Activated T-cell treated with anti-CD3 and anti-CD28 coated beads for 4 hours (primary cell): ENCODE measurements at places on chromosomes 4 and X.

DNA sequence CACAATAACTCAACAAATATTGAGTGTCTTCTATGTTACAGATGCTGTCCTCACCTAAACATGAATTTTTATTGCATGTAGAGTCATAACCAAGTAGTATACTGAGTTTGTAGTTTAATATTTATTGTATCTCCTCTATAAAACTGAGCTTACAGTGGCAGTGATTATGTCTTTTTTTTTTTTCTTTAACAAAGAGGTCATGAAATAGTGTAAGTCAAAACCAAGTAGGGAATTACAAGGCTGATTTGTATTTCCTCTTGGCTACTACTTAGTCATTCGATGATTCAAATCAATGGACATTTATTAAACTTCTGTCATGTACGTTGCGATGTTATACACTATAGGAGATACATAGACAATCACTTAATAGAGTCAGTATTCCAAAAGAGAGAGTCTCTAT is 48.4 kb downstream of the IL15 start:
- DNase-seq, result no peak

DNA sequence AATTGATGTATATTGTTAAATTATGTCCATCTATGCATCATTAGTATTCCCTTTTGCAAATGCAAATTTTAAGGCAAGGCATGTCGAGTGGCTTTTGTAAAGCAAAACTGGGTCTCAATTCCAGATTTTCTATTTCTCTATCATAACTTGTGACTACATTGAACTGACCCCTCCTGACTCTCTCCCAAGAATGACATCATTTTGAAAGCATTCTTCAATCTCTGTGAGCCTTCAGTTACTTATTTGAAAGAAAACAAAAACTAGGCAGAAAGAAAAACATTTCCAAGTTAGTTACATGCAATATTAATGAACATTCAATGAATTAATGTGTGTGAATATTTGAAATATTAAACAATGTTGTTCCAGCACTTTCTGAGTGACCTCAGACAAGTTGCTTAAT is 314.3 kb upstream of the CLNK start:
- DNase-seq, result no peak

- DNase-seq, result no peak
Observed at GRCh38 chr4:1360423-1361283, 13.6 kb downstream of the UVSSA start.

DNA sequence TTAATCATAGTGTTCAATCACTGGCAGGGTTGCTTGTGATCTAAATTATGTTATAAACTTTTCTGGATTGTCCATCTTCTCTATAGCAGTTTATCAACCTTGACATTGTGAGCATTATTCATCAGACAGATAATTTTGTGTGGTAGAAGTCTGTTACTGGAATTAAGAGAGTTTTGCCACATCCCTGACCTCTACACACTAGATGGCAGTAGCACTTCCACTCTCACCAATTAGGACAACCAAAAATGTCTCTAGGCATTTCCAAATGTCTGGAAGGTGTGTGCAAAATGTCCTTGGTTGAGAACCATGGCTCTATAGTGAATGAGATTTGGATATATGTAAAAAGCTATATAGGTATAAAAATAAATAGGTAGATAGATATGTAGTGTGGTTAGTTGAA is 324.1 kb upstream of the FAM47C start:
- DNase-seq, result no peak

DNA sequence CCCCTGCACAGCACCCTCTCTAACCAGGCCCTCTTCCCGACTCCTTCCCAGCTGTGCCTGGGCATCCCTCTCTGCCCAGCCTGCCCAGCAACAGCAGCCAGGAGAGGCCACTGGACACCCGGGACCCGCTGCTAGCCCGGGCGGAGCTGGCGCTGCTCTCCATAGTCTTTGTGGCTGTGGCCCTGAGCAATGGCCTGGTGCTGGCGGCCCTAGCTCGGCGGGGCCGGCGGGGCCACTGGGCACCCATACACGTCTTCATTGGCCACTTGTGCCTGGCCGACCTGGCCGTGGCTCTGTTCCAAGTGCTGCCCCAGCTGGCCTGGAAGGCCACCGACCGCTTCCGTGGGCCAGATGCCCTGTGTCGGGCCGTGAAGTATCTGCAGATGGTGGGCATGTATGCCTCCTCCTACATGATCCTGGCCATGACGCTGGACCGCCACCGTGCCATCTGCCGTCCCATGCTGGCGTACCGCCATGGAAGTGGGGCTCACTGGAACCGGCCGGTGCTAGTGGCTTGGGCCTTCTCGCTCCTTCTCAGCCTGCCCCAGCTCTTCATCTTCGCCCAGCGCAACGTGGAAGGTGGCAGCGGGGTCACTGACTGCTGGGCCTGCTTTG is 1.1 kb downstream of the AVPR2 start:
- no peak for DNase-seq

GRCh38 chrX:77572322-77572721 is 125.1 kb downstream of the FGF16 start:
- DNase-seq, result no peak

DNA sequence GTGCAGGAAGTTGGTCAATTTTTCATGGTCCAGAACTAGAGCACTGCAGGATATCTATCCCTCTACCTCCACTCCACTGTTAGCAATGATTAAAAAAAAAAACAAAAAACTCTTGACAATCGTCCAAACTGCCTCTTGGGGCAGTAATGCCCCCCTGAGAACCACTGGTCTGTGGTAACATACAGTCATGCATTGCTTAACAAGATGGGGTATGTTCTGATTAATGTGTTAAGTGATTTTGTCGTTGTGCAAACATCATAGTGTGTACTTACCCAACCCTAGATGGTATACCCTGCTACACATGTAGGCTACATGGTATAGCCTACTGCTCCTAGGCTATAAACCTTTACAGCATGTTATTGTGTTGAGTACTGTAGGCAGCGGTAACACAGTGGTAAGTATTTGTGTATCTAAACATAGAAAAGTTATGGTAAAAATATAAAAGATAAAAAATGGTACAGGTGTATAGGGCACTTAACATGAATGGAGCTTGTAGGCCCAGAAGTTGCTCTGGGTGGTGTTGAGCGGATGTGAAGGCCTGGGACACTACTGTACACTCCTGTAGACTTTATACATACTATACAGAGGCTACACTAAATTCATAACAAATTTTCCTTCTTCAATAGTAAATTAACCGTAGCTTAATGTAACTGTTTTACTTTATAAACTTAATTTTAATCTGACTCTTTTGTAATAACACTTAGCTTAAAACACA is 34.1 kb downstream of the ART3 start:
- DNase-seq, result no peak

DNA sequence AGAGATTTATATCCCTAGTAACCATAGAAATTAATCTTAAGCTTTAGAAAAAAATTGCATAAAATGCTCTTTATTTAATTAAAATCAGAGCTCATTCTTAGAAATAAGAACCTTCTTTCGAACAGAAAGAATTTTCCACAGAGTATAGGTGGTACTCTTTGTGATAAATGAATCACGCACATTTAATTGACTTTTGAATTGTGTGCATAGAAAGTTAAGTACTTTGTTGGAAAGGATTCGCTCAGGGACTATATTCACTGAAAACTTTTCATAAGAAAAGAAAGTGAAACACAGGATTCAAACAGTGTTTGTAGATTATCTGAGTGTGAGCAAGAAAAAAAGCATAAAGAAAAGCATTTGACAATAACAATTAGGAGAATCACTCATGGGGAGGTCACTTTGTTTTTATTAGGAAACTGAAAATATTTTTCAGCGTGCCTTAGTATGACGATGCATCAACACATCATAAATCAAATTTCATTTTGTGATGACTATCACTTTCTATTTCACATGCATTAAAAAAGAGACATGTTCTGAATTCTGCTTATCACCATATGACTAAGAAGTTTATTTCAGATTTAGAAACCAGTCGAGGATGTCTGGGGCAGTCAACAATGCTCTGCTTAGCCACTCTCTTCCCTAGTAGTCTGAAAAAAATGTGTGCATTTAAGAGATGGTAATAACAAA is 49.5 kb downstream of the STX18 start:
- DNase-seq, result no peak

GRCh38 chr4:136898590-136899248 is 633.6 kb downstream of the PCDH18 start:
- DNase-seq, result no peak

DNA sequence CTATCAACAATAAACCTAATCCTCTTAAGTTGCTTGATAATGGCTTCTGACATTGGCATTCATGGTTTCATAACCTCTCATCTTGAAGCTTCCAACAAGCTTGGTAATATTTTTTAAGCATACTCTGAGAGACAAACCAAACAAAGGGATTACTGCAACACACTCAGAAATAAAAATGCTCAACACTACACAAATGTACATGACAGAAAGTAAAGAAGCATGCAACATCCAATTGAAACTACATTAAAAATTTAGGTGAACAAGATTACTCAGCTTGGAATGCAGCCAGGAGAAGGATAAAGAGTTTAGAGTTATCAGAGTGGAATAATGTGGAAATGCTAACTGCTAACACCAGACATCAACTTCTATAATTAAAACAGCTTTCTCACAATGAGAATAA is 1136.6 kb upstream of the PABPC4L start:
- no peak for DNase-seq

DNA sequence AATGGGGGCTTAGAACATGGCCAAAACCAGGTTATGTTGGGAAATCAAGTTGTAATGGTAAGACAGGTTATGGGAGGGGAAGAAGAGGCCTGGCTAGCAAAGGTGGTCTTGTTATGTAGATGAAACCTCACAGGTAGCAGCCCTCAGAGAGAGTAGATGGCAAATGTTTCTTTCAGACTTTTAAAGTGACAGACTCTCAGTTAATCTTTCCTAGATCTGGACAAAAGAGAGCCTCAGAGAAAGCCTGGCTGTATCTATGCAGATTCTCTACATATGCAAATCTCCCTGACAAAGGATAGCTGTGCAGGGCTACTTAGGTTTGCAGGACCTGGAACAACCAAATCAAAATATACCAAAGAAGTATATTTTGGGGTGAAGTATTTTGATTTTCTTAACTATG is 284.1 kb upstream of the AMOT start:
- DNase-seq, result no peak

- DNase-seq, result no peak
Observed at GRCh38 chr4:76022031-76022430, 1.3 kb downstream of the CXCL10 start.

GRCh38 chrX:138859421-138859820 is 147.9 kb upstream of the FGF13 start:
- DNase-seq, result no peak

DNA sequence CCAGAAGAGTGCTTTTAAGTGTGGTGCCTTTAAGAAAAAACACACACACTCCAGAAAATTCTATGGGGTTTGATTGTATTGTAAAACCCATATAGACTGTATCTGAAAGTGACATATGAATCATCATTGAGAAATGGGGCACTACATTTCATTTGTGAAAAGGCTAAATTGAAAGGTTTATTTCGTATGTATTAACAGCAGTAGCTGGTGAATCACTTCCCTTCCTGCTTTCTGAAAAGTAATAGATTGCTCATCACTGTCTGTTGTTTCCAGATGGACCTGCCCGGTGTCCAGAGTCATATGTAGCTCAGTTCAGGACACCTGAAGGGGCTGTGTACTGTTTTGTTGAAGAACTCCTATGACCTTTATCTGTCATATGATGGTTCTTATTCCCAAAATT is 28.1 kb upstream of the HPRT1 start:
- no peak for DNase-seq

DNA sequence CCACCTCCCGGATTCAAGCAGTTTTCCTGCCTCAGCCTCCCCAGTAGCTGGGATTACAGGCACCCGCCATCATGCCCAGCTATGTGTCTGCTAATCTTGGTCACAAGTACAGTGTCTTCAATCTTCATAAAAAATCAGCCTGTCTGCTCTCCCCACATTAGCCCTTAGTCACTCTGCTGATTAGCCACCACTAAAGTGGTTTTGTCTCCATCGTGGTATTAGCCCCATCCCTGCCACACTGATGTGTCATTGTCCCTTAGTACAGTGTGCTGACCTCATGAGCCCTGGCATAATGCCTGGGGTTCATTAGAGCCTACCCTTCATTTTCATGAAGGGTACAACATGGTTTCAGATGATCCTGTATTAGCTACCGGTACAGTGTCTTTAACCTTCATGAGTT is 49.9 kb downstream of the ZNF157 start:
- no peak for DNase-seq

DNA sequence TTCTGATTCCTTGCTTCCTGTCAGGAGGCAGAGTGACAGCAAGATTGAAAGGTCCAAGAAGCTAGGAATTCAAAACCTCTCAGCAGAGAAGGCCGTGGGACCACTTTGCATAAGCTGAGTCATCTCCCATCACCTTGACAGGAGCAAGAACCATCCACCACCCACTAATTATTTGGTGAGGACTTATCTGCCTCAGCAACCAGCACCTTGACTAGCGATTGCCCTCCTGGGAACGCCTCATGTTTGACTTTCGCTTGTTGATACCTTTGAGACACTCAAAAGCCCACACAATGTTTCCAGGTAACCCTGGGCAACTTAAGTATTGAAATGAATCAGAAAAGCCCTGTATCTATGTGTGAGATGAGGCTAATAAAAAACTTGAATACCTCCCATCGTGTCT is 233.5 kb upstream of the GYPA start:
- no peak for DNase-seq

- DNase-seq, result no peak
Observed at GRCh38 chr4:75886104-75886503, 16.1 kb downstream of the PPEF2 start.

- no peak for DNase-seq
Observed at GRCh38 chr4:104749062-104749461, 254.4 kb upstream of the CXXC4 start.

GRCh38 chr4:151035328-151035727 is 20.2 kb upstream of the LRBA start:
- DNase-seq, result no peak

DNA sequence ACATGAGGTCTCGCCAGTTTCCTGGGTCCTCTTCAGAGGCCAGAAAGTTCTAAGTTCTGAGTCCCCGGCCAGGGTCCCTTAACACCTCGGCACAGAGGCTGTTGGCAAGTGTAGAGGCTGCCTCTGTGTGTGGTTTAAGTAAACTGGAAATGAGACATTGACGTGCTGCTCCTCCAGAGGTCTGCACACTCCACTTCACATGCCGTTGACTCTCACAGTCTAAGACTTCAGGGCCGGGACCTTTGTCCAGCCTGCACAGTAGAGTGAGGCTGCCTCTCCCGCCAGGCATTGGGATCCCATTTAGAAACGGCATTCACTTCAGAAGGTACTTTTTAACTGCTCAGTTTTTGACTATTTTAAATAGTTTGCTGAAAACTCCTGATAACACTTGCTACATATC is 10.6 kb upstream of the TADA2B start:
- no peak for DNase-seq

GRCh38 chr4:25656031-25656430 is 380 bp downstream of the SLC34A2 start:
- no peak for DNase-seq
